ENCODE measurements at places on chromosomes 13 and 19. TPM values are rescaled to one million over a fixed set of nuclear protein-coding genes. Genes with fewer than 3 reads are reported as not detected.

The CEACAM20 gene
- total RNA-seq, result not detected

The PLK5 gene
- 0.36 TPM for total RNA-seq

The GRIK5 gene
- total RNA-seq, result 19.6 TPM

The PSG5 gene
- total RNA-seq, result 0.36 TPM

DNA sequence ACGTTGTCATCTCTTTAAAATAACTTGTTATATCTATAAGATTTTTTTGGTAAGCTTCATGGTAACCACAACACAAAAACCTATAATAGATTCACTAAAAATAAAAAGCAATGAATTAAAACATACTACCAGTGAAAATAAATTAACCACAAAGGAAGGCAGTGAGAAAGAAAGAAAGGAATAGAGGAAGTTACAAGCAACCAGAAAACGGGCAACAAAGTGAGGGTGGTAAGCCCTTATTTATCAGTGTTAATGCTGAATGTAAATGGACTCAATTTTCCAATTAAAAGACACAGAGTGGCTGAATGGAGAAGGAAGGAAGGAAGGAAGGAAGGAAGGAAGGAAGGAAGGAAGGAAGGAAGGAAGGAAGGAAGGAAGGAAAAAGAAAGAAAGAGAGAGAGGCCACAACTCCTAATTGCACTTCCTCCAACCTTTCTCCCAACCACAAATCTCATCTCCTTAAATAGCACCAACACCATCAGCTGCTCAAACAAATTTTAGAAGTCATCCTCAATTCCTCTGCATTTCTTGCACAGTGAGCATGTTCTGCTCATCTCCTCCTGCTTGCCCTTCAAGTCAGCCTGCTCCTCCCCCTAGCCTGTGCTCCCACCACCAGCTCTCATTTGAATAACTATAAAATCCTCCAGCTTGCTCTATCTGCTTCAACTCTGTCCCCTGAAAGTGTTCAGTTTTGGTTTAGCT, 48.6 kb downstream of the CCNA1 start:
- no peak for DNase-seq

GRCh38 chr19:41537789-41538188, 38.2 kb upstream of the CEACAM21 start:
- DNase-seq, result no peak

DNA sequence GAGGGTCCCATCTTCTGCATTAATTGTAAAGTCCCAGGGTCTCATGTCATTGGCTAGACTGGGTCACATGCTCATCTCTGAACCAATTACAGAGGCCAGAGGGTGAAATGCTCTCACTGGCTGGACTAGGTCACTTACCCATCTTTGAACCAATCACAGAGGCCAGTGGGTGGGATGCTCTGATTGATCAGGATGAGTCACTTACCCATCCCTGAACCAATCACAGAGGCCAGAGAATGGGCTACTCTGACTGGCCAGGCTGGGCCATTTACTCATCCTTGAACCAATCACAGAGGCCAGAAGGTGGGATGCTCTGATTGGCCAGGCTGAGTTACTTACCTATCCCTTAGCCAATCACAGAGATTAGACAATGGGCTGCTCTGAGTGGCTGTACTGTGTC, 5.3 kb downstream of the MISP start:
- no peak for DNase-seq

GRCh38 chr19:52897138-52897935, at the start of gene ZNF320:
Gene ZNF320 (minus strand): TSS chr19:52897635. CDS start chr19:52890255, 7,380 bp downstream.
- peak; percentile 99 for DNase-seq

DNA sequence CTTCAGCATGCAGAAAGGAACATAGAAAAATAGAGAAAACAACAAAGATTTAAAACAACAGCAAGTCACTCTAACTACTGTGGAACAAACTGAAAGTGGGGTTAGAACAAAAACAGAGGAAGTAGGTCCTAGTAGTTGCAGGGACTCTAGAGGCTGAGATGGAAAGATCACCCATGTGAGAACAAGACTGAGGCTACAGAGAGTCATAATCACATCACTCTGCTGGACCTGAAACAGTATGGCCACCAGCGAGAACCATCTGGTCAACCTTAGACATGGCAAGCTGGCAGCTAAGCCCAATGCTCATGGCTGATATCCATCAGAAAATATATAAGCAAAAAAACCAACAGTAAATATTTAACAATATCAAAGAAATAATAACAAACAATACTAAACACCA, 35.8 kb upstream of the ZNF724 start:
- no peak for DNase-seq

DNA sequence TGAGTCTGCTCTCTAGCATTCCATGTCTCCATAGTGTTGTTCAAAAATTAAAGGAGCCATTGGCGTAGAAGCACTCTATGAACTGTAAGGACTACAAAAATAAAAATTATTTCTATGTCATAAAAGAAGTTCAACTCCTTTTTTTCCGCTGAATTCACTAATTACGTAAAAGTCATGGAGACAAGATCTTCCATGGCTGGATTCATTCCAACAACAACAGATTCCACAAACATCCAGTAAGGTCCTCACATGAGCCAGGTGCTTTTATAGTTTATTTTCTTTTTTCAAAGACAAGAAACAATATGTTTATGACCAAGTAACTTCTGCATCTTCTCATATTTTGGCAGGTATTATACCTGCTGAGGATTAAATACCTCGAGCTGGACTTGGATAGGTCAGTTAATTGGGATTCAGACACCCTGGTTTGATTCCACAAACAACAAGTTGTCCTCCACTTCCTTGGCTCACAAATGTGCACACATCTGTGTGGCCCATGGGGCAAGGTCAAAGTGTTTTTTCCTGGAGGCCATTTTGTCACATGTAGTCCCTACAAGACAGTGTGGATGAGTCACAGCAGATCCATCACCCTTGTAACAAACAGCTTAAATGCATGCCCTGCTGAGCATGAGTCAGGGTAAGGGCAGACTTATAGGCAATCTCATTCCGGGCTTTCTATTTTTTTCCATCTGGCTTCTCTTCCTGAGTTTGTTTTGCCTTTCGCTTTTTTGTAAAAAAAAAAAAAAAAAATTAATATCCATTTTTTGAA, 475.6 kb downstream of the COG6 start:
- no peak for DNase-seq

DNA sequence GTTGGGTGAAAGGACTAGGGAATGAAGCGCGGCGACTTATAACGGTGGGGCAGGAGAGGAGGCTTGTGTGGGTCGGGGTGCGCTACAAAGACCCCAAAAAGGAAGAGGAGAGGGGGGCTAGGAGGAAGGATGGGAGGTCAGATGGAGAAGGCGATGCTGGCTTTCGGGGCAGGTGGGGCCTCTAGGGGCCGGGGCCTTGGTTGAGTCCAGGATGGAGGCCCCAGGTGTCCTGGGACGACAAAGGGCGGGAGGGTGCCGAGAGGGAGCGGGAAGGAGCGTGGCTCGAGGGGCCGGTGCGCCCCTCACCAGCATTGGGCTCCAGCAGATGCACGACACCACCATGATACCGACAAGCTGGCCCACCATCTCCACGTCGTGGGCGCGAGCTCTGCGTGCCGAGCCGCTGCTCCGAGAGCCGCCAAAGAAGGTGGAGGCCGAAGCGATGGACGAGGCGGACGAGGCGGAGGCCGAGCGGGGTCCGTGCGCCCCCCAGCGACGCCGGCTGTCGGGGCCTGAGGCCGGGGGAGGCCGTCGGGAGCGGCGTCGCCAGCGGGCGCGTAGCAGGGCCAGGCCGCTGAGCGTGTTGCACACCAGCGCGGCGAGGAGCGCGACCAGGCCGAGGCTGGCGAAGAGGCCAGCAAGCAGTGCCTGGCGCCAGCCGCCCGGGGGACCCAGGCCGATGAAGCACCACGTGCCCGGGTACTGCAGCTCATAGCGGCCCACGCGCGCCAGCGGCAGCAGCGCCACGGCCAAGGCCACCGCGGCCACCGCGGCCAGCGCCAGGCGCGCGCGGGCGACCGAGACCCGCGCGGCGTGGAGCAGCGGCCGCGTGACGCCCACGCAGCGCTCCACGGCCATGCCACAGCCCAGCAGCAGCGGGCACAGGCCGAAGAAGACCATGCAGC, 1.8 kb downstream of the PTGER1 start:
- DNase-seq, result peak; percentile 24

DNA sequence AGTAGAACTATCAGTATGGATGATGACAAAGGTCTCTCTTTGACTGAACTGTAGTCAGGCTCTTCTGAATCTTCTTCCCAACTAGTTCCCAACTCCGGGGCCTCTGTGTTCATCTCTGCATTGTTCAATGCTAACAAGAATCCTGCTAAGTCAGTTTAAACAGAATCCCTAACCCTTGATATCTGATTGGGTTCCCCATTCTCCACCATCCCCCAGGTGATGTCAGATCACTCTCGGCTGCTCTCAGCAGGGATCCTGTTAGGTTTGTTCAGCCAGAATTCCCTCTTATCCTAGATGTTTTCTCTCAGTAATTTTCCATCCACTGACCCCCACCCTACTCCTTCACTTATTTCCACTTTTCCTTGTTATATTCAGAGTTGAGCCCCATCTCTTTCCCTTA, 223.6 kb downstream of the RGCC start:
- no peak for DNase-seq

- DNase-seq, result no peak
These were observed 19.7 kb upstream of the SYCN start for GRCh38 chr19:39223703-39224279.

All from cerebellum (tissue), 4 donors.